ENCODE measurements at places on chromosomes 1 and 21.

- no peak for DNase-seq
Measured at GRCh38 chr1:40620586-40621210, 44.8 kb downstream of the RIMS3 start.

DNA sequence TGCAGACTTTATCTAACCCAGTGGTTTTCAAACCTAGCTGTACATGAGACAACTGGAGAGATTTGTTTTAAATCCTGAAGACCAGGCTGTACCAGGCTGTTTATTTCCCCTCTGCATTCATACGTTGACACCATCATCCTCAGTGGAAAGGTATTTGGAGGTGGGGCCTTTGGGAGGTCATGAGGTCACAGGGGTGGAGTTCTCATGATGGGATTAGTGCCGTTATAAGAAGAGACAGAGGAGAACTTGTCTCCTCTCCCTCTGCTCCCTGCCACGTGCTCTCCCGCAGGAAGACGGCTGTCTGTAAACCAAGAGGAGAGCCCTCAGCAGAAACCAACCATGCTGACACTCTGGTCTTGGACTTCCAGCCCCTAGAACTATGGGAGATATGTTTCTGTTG lies 165.4 kb downstream of the ADSS2 start:
- no peak for DNase-seq

DNA sequence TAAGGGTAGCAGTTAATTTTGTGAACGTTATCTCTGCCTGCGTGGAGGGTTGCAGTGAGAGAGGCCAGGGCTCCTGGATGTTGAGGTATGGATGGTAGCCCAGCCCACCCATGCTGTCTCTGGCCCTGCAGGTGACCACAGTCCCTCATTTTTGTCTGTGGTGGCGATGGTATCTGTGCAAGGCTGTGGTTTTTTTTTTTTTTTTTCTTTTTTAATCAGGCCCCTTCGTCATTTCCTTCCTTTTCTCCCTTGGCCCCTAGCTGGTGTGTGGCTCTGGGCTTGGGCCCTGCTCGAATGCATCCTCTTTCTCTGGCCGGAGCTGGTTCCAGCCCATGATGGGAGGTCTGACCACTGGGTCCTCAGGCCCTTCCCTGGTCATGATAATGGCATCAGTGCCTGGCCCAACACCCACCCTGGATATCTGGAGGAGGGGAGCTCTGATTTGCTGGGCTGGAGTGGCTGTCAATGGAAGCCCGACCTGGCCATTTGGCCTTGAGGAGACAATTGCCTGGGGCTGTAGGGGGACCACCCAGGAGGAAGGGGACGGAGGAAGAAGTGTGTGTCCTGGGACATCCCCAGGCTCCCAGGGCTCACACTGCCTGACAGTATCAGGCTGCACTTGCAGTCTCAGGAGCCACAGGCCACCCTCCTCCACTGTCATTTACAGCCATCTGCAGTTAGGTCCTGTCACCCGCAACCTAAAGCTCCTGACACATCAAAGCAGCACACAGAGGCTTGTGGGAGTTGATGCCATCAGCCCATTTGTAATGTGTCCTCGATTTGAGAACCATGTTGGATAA lies 8.1 kb upstream of the RNF187 start:
- DNase-seq: peak; percentile 5

- no peak for DNase-seq
Measured at GRCh38 chr1:16717336-16718098, 22.8 kb upstream of the RNU1-4 start.

GRCh38 chr1:167878372-167879160 lies 35.4 kb downstream of the ADCY10 start:
- no peak for DNase-seq

DNA sequence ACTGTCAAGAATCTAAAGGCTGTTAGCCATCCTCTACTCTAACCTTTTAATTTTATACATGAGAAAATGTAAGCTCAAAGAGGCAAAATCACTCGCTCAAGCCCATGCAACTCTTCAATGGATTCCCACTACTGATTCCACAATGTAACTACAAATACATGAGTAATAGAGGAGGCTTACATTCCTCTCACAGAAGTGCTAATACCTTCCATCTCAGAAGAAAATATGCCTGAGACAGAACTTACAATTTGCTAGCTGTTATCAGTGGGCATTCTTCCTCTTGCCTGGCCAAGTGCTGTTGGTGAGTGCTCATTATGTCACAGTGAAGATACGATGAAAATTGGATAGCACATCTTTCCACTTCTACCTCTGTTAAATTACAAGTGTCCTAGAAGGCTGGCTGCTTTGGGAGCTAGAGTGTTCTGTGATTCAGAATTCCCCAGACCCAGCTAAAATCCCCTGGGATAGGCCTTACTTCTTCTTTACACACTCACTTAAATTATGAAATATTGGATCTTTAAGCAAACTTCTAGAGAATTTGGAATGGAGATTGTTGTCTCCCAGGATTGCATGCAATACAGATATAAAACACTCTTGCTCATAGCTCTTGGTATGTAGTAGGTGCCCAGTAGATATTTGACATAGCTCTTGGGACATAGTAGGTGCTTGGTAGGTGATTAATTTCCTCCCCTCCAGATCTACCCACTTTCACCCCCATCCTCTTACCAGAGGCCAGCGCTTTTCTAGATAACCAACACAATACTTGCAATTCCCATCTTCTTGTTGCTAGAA lies 24.1 kb downstream of the BCL9 start:
- no peak for DNase-seq

GRCh38 chr1:58791106-58791505 lies 7.3 kb upstream of the JUN start:
- no peak for DNase-seq

- DNase-seq: no peak
Measured at GRCh38 chr1:219537223-219537631, 75.7 kb downstream of the ZC3H11B start.

DNA sequence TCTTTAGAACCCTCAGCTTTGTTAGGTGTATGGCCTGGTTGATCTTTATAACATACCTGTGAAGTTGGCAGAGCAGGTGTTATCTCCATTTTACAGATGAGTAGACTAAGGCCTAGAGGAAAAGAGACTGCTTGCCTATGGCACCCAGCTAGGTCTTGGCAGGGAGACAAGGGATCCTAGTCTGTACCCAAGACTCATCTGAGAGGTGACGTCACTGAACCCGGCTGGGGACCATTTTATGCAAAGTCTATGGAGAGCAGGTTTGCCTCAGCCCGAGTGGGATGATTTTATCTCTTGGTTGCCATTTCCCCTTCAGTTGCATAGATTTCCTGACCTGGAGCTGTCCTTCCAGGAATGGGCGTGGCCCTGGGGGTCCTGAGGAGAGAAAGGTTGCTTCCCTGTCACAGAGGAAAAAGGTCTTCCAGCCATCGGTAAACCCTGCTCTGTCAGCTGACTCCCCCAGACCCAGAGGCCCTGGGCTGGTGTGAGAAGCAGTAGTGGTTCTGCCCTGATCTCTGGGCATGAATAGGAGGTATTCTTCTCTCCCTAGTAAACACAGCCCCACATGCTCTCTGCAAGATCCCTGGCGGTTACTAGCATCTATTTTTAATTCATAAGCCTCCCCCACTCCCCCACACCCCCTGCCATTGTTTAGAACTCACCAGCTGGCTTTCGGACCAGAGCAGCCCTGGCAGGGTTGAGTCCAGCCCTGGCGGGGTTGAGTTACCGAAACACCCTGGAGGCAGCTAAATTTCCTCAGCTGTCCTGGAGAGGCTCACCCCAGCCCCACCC lies 19.6 kb downstream of the TMCC2 start:
- no peak for DNase-seq

DNA sequence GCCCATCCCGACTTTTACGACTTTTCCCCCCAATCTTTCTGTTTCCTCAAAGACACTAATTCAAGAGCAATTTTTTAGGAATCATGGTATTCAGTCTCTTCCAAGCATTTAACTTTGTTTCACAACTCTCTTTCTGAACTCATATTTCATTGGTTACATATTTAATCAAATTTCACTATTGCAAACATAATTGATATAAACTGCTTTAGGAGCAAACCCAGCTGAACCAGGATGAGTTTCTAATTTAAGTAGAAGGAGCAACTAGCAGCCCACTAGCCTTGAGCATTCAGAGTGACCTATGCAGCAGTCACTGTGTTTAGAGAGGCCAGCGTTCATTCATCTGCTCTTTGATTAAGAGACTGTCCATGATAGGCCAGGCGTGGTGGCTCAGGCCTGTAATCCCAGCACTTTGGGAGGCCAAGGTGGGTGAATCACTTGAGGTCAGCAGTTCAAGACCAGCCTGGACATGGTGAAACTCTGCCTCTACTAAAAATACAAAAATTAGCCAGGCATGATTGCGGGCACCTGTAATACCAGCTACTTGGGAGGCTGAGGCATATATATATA lies 1.8 kb downstream of the CELA2B start:
- DNase-seq: no peak

- DNase-seq: no peak
Measured at GRCh38 chr1:115311474-115311989, 26.5 kb downstream of the NGF start.

DNA sequence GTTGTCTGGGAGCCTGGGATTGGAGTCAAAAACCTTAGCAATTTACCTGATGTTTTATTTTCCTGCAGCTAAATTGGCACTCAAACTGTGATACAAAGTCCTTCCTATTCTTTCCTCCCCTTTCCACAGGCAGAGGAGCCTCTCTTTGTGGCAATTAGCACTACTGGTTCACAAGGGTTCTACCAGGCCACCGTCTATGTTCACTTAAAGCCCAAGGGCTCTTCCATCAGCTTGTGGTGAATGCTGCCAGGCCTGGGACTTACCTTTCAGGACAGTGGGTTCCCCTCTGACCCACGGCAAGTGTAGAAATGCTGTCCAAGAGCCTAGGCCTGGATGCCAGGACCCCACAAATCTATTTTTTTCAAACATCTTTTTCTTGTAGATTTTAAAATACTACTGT lies 251.9 kb upstream of the B3GALT2 start:
- no peak for DNase-seq

DNA sequence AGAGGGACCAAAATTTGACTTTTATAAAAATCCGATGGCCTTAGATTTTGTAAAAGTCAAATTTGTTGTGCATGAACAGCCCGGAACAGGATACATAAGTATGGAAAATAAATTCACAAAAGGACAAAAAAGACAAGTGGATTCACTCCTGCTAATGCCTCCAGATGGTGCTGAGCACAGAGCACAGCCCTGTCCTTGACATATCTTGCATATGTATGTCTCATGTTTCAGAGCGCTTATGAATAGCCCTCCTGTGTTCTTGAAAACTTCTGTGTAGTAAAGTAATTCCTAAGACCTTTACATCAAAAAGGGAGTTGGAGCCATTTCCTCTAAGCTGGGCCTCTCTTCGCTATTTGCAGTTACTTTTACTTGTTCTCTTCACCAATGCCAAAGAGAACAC lies 110.7 kb upstream of the RAB3GAP2 start:
- DNase-seq: no peak

- DNase-seq: no peak
Measured at GRCh38 chr1:44366371-44366975, 11.4 kb upstream of the ERI3 start.

- no peak for DNase-seq
Measured at GRCh38 chr1:10904396-10905358, 107.8 kb upstream of the TARDBP start.

DNA sequence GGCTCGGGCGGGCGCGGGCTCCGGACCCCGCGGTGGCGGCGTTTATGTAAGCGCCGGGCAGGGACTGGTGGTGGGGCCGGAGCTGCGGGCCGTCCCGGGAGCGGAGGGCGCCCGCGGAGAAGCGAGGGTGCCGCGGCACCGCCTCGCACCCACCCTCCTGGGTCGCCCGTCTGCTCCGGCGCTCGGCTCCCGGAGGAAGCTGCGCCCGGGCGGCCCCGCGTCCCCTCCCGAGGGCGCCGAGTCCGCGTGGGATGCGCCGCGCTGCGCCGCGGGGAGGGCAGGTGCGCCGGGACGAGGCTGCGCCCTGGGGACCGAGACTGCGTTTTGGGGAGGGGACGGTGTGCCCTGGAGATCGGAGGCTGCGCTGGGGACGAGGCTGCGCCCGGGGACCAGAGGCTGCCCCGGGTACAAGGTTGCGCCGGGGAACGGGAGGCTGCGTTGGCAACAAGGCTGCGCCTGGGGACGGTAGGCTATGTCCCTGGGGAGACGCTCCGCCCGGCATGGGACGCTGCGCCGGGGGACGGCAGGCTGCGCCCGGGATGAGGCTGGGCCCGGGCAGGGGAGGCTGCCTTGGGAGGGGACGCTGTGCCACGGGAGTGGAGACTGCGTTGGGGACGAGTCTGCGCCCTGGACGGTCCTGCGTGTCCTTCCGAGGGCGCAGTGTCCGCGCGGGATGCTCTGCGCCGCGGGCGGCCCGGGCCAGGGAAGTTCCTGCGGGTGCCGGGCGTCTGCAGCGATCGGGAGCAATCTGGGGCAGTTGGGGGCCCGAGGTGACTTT lies 627 bp downstream of the ADARB1 start:
- DNase-seq: no peak

- peak; percentile 69 for DNase-seq
Measured at GRCh38 chr1:184222652-184223052, 164.2 kb upstream of the C1orf21 start.

GRCh38 chr21:46472246-46472645 lies 13.6 kb downstream of the DIP2A start:
- DNase-seq: peak; percentile 85

DNA sequence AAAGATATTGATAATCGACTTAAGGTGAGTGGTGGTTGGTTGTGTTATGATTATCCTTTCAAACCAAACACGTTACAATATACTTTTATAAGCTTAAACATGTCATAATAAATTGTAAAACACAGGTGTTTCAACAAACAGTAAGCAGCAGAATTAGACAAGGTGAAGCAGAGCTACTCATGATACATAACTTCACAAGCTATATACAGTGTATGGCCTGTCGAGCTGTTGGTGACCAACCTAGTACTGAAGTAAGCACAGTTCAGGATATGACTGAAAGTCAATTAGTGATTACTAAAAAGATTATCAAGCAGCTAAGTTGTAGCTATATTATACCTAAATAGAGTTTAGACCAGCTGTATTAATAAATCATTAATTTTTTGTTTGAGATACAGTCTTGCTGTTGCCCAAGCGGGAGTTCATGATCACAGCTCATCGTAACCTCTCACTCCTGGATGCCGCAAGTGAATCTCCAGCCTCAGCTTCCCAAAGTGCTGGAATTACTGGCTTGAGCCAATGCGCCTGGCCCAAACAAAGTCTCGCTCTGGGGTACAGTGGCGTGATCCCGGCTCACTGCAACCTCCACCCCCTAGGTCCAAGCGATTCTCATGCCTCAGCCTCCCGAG lies 148.1 kb downstream of the EIF4G3 start:
- DNase-seq: no peak

DNA sequence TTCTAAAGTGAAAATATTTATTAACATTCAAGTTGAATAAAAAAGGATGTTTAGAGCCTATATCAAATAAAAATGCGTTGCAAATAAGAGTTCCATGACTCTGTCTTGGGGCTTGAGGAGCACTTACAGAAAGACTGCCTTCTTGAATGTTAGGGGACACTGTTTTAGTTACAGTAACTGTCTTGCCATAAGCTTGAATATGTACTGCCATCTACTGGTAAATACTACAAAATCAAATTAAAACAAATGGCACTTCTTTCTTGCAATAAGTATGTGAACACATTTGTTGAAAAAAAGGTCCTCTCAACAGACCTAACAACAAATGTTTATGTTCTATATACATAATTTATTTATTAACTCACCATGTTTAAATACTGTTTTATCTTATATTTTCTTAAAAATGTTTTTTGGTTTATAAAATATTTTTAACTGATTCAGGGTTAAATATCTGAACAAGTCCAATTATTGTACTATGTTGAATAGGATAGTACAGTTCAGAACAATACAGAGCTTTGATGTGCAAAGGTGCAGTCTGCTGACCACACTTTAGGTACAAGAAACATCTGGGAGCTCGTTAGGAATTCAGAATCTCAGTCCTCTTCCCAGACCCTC lies 199.5 kb downstream of the LRRIQ3 start:
- peak; percentile 77 for DNase-seq

- no peak for DNase-seq
Measured at GRCh38 chr1:220747437-220748088, 559 bp upstream of the MTARC2 start.

GRCh38 chr1:41423511-41424191 lies 60.8 kb downstream of the EDN2 start:
- DNase-seq: no peak

Data from Kasumi-1 (cell line).